GM13977 (cell line): ENCODE measurements at places on chromosomes 2 and 18.

- no peak for DNase-seq
Measured at GRCh38 chr2:168757223-168757622, 45.2 kb upstream of the NOSTRIN start.

- DNase-seq: no peak
Measured at GRCh38 chr2:238967031-238967977, 119.4 kb downstream of the TWIST2 start.

GRCh38 chr18:32095192-32095899 is 3.7 kb downstream of the RNF138 start:
- no peak for DNase-seq

DNA sequence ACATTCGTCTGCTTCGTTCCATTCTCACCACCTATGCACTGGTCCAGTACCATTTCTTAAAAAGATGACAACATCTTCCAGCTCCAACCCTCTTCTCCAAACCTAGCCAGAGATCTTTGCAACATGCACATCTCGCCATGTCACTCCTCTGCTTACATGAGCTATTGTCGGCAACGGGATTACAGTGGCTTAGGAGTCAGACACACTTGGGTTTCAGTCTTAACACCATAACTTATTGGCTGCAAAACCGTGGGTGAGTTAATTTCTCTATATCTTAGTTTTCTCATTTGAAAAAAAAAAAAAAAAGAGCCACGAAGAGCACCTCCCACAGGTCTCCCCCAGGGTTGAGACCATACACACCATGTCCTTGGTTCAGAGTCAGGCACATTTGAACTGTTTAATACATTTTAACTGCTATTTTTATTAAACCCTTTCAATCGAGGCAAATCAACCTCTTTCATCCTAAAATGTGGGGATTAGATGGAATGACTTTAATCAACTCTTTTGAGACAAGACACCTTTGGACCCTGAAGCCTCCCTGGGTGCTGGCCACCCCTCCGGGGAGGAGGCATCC is 889 bp downstream of the ANKRD29 start:
- DNase-seq: no peak

- no peak for DNase-seq
Measured at GRCh38 chr18:59660786-59661743, 36.2 kb downstream of the CCBE1 start.

DNA sequence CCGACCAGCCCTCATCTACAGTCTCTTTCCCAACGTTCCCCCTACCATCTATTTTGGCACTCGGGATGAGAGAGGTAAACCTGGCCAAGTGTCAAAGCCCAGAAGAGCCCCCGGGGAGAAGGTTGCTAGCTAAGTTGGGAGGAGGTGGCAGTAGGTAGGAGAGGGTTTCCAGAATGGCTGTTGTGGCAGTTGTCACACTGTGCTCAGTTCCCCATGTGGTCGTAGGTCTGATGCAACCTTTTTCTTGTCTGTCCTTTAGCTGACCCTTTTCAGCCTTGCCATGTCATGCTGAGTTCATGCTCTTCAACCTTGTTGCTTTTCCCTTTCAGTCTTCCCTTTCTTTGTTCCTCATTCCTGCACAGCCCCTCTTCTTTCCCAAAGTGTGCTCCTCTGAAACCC is 34.5 kb downstream of the TTLL4 start:
- peak; percentile 48 for DNase-seq

- DNase-seq: peak; percentile 61
Measured at GRCh38 chr2:9752441-9753275, 90.6 kb upstream of the TAF1B start.

DNA sequence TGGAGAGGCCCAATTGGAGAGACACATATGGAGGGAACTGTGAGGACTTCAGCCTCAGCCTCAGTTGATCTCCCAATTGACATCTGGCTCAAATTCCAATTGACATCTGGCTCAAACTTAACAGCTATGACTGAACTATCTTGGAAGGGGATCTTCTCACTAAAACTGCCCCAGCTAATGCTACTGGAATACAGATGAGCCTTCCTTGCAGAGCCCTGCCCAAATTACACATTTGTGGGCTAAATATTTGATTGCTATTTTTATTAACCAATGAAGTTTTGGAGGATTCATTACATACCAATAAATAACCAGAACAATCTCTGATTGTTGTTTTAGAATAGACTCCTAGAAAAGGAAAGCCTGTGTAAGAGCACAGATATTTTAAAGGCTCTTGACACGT is 189.0 kb upstream of the THUMPD2 start:
- DNase-seq: no peak

- DNase-seq: no peak
Measured at GRCh38 chr2:191486584-191487320, 191.2 kb upstream of the NABP1 start.
